ENCODE measurements at places on chromosomes 7 and 10.

GRCh38 chr10:92011560-92012214 is 88.1 kb downstream of the BTAF1 start:
- DNase-seq: no peak

DNA sequence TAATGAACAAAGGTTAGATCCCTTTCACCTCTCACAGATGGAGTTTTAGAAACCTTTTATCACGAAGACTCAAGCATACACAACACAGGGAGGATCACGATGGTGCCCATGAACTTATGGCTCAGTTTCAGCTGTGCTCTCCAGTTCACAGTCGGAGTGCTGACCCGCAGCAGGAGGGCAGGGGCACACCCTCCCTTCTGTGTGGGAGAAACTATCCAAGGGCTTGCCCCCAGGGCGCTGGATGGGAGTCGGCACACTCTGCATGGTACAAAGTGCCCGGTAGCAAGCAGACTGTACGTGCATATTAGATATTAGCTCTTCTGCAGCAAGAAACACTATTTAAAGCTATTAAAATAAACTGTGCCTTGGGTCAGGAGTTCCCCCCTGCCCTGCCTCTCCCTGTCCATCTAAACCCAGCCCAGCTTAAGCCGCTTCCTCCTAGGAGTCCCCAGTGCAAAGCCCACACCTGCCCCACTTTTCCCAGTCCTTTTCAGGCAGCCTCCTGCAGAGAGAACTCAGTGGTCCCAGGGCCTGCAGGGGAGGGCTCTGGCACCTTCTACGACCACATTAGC is 76.5 kb downstream of the CHST15 start:
- DNase-seq: no peak

GRCh38 chr10:49081547-49082275 is 33.6 kb downstream of the VSTM4 start:
- DNase-seq: no peak

- no peak for DNase-seq
These were observed 209.8 kb downstream of the ZNF33B start for GRCh38 chr10:42428534-42428933.

DNA sequence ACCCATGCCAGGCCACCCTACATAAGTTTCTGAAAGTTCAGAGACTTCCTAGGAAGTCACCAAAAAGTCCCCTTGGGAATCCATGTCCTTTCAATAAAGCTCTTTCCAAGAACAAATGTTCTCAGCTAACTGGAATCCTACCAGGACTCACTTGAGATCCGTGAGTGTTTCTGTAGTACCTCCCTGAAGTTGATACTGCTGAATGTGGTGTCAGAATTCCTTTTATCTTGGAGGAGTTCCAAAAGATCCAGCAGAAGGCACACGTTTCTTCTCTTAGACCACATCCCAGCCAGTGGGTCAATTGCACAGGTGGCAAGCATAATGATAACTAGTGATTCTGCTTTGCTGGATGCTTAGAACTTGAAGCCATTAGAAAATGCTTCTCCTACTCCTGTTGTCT is 689.7 kb upstream of the IGFBP3 start:
- no peak for DNase-seq

DNA sequence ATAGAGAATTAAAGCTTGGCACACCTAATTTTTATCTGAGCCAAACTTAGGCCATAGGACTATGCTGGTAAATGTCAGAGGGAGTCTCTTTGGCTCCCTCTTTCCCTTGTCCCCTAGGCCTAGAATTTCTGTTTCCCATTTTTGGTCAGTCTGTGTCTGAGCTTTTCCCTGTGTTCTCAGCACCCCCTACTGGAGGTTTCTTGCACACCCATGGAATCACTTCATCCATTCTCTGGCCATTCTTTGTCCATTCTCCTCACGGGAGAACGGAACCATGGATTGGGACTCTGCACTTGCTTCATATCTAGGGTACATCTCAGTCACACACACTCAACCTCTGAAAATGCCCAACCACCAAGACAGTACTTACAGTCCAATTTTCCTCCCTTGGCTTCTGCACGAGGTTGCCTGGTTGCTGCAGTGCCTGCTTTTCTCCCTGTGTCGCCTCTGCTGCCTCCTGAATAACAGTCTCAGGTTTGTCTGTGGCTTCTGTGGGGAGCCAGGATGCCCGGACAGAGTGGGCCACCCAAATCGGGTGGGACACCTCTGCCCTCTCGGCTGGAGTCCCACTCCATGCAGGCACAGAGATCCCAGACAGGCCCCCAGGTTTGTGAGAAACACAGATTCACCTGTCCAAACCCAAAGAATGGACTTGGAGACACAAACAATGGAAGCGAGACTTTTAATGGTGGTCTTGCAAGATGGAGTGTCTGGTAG is 35.1 kb upstream of the DNAH11 start:
- no peak for DNase-seq

DNA sequence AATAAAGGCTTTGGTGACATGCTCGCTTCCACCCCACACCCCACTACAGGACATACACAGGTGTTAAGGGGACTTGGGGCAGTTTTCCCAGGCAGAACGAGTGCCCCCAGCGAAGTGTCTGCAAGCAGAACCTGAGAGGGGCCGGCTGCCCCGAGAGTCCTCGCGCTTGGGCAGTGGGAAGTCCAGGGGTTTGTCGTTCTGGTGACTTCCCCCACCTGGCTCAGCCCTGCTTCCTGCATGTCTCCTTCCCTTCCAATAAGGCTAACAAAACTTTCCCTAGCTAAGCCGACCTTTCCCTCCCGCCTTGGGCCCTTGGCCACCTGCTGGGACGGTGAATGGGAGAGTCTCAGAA is 916 bp downstream of the VWA2 start:
- no peak for DNase-seq

DNA sequence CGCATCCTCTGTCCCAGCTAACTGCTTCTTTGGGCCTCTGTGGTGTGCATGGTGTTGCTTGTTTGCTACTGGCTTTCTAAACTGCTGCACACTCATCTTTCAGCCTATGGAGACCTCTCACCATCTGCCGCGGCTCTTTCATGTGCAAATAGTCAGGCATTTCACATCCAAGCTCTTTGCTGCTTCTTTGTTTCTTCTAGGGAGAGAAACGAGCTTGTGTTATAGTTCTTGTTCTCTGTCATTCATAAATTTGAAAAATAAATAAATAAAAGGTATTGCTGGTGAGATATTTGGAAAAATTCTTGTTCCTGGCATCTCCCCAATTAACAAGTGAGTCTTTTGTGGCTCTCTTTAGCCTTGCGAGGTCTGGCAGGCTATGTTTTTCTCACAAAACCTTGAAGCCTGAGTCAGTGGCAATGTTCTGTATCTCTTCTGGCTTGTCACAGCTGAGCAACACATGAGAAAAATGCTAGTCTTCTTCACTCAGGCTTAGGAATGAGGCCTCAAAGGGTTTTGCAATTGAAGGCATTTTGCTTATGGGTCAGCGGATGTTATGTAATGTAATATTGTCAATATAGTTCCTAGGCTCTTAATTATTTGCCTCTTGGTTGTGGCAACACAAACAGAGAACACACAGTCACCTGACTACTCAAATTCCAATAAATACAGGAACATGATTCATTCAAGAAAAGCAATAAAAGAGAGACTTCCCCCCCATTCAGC is 274.0 kb downstream of the FRMD4A start:
- DNase-seq: no peak
